Thymus (tissue), 14 donors: ENCODE measurements at places on chromosomes 2 and 18.

DNA sequence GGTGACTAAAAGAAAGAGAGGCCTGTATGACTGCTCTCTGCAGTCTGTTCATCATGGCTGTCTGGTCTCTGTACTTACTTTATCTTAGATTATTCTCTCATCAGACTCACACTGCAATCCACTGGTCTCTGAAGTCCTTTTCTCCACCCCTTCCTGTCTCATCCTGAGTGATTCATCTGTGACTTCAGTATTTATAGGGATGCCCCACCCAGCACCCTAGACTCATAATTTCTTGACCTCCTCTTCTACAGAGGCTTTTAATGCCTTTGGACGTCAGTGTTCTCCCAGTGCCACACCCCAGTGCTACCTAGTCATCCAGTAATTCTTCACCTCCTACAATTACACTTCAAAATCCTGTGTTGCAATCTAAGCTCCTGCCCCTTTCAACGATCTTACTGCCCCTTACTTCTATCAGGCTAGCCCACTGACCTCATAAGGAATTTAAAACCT, 14.9 kb upstream of the ITPRID2 start:
- no peak for DNase-seq

- no peak for DNase-seq
Measured at GRCh38 chr2:10002681-10003080, 40.7 kb upstream of the KLF11 start.

GRCh38 chr2:170812710-170813600, 3.7 kb upstream of the GAD1 start:
- peak; percentile 50 for DNase-seq

- DNase-seq = no peak
Measured at GRCh38 chr2:184532551-184532950, 65.8 kb upstream of the ZNF804A start.

DNA sequence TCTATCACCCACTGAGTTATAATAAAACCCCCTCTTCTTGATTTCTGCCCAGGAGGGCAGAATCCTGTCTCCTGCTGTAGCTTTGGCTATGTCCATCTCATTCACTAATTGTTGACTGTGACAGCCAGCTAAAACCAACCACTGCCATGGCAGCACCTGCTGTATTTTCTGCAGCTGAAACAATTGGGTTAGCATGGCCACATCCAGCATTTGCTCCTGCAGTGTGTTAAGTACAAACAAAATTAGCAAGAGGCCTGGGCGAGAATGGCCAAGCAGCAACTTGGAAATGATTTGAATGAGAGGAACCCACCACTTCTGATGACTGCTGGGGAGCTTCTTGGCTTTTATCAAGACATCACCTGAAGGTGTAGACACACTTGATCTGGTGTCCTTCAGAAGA, 89.4 kb upstream of the LRRTM1 start:
- no peak for DNase-seq
